C1 segment of cervical spinal cord (tissue), 14 donors: ENCODE measurements at places on chromosomes 2 and 18.

GRCh38 chr2:107146181-107146580 is 260.2 kb upstream of the ST6GAL2 start:
- no peak for DNase-seq

GRCh38 chr2:129729646-129730045 is 249.8 kb upstream of the RAB6C start:
- DNase-seq, result no peak

DNA sequence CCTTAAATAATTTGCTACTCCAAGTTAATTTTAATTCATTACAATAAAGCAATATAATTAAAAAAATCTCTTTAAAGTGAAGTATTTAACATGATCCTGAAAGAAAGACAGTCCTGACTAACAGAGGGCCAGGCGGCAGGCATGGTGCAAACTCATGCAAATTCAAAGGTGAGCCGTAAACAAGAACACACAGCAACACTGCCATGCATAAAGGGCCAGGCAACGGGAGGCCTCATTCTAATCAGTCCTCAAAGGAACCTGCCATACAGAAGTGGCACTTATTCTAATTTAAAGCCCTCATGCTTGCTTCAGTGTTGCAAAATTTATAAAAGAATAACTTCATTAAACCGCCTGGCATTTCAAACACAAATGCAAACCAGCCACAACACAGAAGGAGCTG is 277.0 kb downstream of the ZNF521 start:
- no peak for DNase-seq

- DNase-seq, result no peak
These were observed 95.0 kb upstream of the RIOK3 start for GRCh38 chr18:23357996-23358594.

GRCh38 chr2:70115646-70116442 is 28.6 kb downstream of the PCBP1 start:
- DNase-seq, result peak; percentile 60

- no peak for DNase-seq
These were observed 25.9 kb downstream of the CD8A start for GRCh38 chr2:86764661-86765309.

GRCh38 chr2:70714141-70714905 is 53.7 kb downstream of the ADD2 start:
- no peak for DNase-seq

DNA sequence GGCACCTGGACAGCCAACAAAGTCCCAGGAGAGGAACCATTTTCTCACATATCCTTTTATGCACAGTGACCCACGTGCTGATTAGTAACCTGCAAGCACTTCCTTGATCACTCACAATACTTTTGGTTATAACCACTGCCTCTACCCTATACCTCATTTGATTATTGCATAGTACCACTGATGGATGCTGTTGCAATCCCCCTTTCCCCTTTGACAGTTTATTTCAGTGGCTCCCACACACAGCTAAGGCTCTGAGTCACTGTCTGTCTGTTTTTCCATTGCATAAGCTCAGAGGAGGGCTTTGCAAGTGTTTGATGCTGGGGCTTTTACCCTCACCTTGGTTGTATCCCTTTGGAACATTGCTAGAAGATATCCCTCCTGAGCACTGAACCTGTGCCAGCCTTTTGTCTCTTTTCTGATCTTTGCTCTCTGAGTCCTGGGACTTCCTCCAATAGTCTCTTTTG is 101.7 kb upstream of the RBBP8 start:
- no peak for DNase-seq

- no peak for DNase-seq
These were observed 264.1 kb upstream of the FN1 start for GRCh38 chr2:215699700-215700538.

DNA sequence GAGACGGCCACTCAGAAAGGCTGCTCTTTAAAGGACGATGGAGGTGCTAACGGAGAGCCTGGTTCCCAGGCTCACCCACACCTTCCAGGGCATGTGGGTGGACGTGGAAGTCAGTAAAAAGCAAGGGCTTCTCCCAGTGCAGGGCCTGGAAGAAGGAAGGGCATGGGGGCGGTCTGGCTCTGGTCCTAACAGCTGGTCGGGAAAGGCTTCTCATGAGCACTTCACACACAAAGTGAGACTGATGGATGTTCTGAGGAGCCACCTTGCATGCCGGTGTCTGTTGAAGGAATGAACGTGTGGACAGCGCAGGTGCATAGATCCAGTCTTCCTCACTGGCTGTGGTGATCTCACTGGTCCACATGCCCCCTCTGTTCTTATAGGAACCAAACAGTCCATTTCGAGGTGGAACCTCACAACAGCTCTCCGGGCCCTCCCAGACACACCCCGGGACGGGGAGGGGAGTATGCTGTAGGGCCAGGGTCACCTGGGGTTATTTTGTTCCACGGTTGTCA is 90.6 kb upstream of the UXS1 start:
- DNase-seq, result no peak

- peak; percentile 7 for DNase-seq
These were observed 108.9 kb downstream of the CD226 start for GRCh38 chr18:69838620-69839411.

DNA sequence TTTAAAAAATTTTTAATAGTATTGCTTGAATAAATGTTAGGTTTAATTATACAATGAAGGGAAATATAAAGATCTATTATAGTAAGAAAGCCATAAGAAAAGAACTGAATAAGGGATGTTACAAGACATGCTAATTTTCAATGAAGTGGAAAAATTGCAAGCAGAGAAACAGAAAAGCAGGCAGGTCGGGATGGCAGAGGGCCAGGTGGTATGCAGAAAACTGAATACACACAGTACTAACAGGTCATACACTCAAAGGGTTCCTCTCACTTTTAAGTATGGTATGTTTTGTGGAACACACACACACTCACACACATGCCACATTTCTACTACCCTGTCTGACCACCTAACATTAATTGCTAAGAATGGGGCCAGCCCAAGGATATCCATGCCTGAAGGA is 76.7 kb upstream of the DTNA start:
- DNase-seq, result no peak

- no peak for DNase-seq
These were observed 45.7 kb upstream of the STK17B start for GRCh38 chr2:196217116-196217515.

GRCh38 chr2:120445449-120446143 is 99.7 kb downstream of the INHBB start:
- DNase-seq, result no peak

GRCh38 chr2:33108483-33109443 is 162.0 kb downstream of the LTBP1 start:
- DNase-seq, result no peak

DNA sequence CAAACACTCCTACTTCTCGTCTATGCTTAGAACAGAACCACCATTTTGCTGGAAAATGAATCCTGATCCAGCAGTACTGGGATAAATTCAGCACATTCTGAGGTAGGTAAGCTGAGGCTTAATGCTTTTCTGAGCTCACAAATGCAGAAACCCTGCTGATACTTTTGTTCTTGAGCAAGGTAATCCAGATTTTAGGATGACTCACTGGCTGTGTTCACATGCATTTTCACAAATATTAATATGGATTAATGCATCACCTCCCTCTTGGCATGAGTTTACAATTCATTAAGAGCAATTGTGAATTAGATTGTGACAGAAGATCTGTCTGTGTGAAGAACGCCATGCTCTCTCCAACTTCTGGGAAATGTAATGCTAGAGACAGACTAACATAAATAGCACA is 42.2 kb downstream of the RAD51AP2 start:
- DNase-seq, result no peak
